Sciatic nerve (tissue), 2 donors: ENCODE measurements at places on chromosomes 3 and 15.

GRCh38 chr3:123084738-123085237 is 18.0 kb downstream of the PDIA5 start:
- no peak for DNase-seq

GRCh38 chr15:76376029-76376428 is 39.5 kb downstream of the ISL2 start:
- DNase-seq: no peak

GRCh38 chr15:34951993-34952392 is 17.5 kb downstream of the AQR start:
- no peak for DNase-seq

- DNase-seq: no peak
Observed at GRCh38 chr3:8509961-8510360, 8.3 kb downstream of the LMCD1 start.

DNA sequence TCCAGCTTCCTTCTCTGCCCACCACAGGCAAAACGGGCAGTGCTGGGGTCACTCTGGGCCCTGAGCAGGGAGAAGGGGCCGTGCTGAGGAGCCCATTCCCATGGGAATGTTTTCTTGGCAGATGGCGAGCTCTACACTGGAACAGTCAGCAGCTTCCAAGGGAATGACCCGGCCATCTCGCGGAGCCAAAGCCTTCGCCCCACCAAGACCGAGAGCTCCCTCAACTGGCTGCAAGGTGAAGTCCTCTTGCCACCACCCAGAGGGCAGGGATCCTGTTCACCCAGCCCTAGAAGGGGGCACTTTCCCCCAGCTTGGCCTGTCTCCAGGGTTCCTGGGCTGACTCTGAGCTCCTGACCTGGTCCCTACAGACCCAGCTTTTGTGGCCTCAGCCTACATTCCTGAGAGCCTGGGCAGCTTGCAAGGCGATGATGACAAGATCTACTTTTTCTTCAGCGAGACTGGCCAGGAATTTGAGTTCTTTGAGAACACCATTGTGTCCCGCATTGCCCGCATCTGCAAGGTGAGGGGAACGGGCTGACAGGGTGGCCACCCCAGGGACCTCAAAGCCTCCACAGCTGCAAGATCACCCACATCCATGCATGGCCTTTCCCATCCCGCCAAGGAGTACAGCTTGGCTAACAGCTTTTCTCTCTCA is 12.4 kb downstream of the CIB1 start:
- DNase-seq: peak; percentile 88
